ENCODE measurements at places on chromosomes 5 and 9.
A peak's percentile ranks its signal among the peaks of the same experiment; 100 is the strongest.

DNA sequence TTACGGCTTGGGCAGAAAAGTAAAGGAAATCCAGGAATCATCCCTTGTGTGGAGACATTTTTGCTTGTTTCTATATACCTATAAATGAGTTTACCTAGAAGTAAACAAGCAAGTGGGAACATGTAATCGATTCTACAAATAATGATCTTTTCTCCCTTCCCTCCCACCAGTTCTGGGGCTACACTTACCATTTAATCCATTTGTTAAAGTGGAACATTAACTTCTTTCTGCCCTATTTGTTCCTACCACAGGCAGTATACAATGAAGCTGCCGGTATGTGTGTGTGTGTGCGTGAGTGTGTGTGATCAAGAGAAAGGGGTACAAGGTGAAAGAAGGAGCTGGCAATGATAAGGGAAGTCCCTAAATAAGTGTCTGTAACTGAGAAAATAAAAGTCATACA lies 26.4 kb upstream of the ELL2 start:
- no peak for DNase-seq

GRCh38 chr9:109717342-109717741 lies 62.7 kb upstream of the PALM2AKAP2 start:
- no peak for DNase-seq

DNA sequence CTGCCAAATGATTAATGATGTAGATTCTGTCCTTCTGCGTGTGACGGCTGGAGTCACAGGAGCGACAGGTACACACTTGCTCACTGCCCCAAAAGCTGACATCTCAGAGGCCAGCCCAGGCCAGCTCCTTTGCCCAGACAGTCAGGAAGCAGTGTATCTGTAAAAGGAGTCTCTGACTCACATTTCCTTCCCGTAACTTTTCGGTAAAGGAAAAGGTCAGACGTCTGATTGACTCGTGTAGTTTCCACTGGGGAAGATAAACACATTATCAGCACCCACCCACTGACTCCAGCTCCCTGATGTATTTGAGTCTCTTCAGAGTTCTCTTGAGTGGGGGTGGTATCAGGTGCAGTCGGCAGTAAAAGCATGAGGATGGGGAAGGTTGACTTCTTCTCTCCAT lies 64.4 kb upstream of the WWC1 start:
- no peak for DNase-seq

DNA sequence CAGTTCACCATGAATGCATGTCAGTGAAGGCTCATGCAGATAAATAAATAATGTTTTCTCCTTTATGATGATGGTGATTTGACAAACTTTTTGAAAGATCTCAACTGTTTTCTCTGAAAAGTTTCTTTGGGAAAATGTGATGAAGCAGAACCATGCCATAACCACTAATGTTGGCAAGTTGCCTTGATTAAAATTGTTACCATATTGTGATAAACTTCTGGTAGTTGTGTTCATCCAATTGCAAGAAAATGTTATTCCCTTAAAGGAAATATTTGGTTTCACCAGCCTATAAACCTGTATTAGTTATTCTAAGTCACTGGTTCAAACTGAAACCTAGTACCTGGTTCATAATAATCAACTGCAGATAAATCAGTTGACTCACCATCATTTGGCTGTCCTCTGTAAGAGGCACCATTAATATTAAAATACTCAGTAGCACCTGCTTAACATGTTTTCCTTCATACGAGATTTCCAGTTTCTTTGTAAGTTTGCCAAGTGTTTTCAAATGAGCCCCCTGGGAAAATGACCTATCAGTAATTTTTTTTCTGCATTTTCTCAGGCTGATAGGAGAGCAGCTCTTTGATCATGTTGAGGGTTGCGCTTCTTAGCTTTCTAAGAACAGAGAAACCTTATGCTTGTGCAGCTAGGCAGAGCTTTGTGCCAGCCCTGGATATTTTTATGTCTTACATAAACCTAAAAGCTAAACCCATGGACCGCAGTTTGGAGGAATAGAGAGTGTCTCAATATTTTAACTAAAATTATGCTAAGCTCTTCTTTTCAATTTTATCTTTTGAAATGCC lies 88.0 kb downstream of the LURAP1L start:
- DNase-seq = peak; percentile 13

- peak; percentile 26 for DNase-seq
Measured at GRCh38 chr5:128304088-128304487, 220.5 kb downstream of the SLC12A2 start.

DNA sequence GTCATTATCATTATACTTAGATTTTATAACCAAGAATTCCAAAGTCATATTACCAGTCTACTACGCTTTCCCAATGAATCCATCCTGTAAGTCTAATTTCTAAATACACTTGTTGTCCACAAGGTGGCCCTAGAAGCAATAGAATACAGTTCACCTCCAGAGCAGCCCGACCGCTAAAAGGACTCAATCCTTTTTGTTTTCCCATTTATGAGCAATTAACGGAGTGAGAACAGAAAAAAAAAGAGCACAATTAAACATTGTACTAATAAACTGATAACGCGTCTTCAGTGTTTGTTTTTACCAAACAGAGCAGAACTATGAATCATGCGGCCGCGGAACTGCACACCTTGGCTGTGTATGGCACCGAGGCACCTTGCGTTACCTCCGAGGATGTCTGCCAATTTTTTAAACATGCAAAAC lies 160.7 kb upstream of the DAPK1 start:
- DNase-seq = no peak

GRCh38 chr5:149195337-149195887 lies 54.1 kb downstream of the ABLIM3 start:
- no peak for DNase-seq

GRCh38 chr5:68277431-68277830 lies 61.9 kb downstream of the PIK3R1 start:
- no peak for DNase-seq

GRCh38 chr5:64632251-64632650 lies 58.1 kb upstream of the SHISAL2B start:
- no peak for DNase-seq

DNA sequence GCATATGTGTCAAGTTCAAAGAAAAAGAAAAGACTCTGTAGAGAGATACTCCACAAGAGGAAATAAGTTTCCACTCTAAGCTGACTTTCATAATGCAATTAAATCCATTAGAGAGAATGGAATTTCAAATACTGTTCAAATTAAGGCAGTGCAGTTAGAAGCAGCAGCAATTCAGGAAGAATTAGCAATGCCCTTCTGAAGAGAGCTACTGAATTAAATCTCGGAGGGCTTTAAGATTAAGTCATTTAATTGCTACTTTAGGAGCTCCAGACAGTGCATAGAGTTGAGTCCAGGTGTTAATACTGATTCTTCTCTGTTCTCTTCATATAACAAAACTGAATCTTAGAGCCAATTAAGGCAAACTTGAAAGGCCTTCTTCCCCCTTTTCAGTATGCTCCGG lies 8.5 kb downstream of the CDH12 start:
- no peak for DNase-seq

GRCh38 chr9:92944921-92945320 lies 2.4 kb upstream of the FGD3 start:
- no peak for DNase-seq

- no peak for DNase-seq
Measured at GRCh38 chr9:131919216-131919615, 160.5 kb downstream of the MED27 start.

DNA sequence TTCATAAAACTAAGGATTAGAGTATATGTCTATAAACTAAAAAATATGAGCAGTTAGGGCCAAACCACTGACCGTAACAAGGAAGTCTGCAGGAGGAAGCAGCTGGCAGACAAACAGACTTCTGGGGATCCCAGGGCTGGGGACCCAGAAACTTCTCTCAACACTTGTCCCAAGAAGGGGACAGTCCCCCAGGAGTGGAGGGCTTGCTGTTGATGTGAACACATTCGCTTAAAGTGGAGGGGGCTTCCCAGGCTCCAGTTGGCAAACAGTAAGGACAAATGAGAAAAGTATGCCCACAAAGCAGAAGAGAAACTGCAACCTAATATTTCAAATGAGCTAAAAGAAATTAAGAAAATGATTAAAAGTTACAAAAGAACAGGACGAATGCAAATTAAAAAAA lies 83.7 kb downstream of the PDE8B start:
- no peak for DNase-seq

- DNase-seq = no peak
Measured at GRCh38 chr9:117718701-117719100, 14.5 kb downstream of the TLR4 start.

- DNase-seq = no peak
Measured at GRCh38 chr5:178991190-178992145, 3.7 kb downstream of the GRM6 start.

DNA sequence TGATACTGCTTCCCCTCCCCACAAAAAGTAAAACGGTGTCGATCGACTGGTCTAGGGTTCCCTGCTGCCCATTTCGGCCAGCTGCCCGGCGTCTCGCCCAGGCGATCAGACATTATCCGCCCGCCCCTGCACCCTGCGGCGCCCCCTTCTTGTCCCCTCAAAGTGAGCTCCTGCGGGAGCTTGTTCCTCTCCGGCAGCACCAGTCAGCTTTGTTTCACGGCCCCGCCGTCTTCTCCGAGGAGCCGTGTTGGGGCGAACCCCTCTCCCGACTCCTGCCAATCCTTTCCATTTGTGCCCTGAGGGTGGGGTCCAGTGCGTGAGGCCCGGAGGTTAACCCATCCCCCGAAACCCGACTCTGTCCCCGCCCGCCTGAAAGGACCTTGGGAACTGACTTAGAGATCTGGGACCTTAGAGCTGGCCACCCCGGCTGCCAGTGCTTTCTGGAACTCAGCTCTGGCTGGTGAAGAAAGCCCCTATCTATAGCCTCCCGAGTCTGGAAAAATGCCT lies 518 bp downstream of the UBE2B start:
- DNase-seq = no peak

DNA sequence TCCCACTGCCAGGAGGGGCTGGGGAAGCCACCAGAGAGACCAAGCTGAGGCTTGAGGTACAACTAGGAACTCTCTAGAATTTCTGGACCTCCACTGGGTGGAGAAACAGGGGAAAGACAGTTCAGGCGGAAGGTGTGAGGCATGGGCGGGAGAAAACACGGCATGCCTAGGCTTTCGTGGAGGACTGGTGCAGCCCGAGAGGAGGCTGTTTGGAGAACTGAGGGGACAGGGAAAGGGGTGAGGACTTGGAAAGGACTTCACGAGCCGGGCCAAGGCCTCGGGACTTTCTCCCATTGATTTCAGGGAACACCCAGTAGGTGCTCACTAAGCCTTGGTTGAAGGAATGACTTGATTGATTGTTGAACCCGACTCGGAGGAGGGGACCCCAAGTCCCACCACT lies 9.5 kb upstream of the ADGRD2 start:
- no peak for DNase-seq

All from NCI-H446 treated with DMSO at 0.1 percent for 48 hours (cell line).